ENCODE measurements at places on chromosomes 13 and 19. TPM values are rescaled to one million over a fixed set of nuclear protein-coding genes. Genes with fewer than 3 reads are reported as not detected.

GRCh38 chr13:30253830-30254229, 53.5 kb downstream of the KATNAL1 start:
- DNase-seq, result no peak
- no peaks in the 10 kb centered on the region for H3K27me3 ChIP-seq
- H3K27ac ChIP-seq, result no peak overlapping the region
- H3K4me1 ChIP-seq, result no peaks in the 10 kb centered on the region

DNA sequence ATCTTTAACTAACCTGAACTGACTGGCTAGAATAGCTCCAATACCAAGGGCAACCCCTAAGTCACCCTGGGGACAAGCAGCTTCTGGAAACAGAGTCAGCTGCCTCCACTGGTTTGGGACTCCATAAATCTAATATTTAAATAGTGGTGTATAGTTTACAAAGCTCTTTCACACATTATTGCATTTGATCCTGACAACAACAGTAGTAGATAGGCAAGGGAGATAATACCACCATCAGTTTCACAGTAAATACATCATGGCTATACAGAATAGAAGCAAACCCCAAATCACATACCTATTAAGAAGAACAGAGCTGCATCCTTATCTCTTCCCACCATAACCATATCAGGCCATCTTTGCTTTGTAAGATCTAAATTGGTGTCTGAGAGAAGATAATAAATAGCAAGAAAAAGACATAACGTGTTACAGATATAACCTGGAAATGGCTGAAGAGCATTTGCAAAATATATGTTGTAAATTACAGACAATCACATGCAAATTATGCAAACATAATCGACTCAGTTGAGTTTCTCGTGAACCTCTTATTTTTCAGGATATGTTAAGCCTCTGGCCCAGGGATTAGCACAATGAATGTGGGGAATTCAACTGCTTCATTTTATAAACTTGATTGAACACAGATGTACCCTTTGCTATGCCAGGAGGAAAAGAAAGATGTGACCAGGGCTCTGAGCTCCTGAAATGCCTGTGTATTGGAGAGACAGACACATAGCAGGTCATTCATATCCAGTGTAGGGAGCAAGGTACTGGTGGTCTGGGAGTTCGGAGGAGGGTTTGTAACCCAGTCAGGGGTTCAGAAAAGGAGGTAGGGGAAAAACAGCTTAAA, 142.5 kb downstream of the SLC7A1 start:
- H3K36me3 ChIP-seq, result no peaks in the 10 kb centered on the region
- H3K4me3 ChIP-seq, result no peak overlapping the region
- H3K27ac ChIP-seq, result no peak overlapping the region
- H3K27me3 ChIP-seq, result no peaks in the 10 kb centered on the region

- H3K27me3 ChIP-seq, result no peaks in the 10 kb centered on the region
- no peak for DNase-seq
- H3K27ac ChIP-seq, result no peak overlapping the region
- H3K4me1 ChIP-seq, result no peaks in the 10 kb centered on the region
- no peaks in the 10 kb centered on the region for H3K36me3 ChIP-seq
- no peak overlapping the region for H3K4me3 ChIP-seq
These were observed 86.6 kb upstream of the SOX1 start for GRCh38 chr13:111980146-111980929.

DNA sequence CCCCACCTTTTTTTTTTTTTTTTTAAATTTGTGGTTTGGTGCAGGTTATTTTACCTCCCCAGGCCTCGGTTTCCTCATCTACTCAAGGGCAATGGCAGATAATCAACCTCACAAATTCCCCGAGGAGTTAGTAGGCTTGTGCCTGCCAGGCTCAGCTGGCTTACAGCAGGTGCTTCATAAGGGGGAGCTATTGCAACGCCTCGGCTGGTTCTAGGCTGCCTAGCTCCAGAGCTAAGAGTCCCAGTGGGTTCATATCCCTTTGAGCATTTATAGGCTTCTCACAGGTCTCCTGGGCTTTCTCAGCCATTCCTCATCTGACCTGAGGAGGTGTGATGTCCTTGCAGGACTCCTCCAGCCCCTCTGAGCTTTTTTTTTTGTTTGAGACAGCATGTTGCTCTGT, 10.6 kb downstream of the BCKDHA start:
- H3K36me3 ChIP-seq, result peaks cover 5% of the 10 kb centered on the region
- H3K4me1 ChIP-seq, result peaks cover 5% of the 10 kb centered on the region
- DNase-seq, result no peak
- no peaks in the 10 kb centered on the region for H3K27me3 ChIP-seq
- H3K4me3 ChIP-seq, result no peak overlapping the region

DNA sequence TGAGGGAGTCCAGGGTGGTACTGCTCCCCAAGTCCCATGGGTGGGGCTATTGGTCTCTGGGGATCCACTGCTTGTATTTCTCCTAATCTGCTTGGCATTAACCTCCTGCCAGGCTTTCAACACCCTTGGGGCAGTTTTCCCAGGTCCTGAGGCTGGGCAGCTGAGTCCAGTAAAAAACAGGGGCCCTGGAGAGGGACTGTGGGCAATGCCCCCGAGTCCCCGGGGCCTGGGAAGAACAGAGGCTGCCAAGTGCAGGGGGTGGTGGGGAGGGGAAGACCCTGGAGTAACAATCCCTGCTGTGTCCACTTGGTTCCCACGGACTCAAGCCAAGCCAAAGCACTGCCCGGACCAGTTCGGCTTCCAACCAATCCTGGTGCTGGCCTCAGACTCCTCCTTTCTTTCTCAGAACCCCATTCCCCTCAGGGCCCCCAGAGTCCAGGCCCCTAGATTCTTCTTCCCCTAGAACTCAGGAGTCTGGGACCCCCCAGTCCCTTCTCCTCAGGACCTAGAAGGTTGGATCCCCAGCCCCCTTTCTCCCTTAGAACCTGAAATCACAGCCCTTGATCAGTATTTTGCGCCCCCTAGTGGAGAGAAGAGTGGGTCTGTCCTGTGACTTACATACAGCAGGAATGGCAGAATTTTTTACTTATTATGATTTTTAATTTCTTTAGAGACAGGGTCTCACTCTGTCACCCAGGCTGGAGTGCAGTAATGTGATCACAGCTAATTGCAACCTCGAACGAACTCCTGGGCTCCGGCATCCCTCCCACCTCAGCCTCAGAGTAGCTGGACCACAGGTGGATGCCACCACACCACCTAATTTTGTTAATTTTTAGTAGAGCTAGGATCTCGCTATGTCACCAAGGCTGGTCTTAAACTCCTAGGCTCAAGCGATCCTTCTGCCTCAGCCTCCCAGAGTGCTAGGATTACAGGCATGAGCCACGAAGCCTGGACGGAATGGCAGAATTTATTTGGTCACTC, 3.7 kb upstream of the CLPTM1 start:
- DNase-seq, result peak; percentile 76
- H3K4me3 ChIP-seq, result no peak overlapping the region
- no peak overlapping the region for H3K27ac ChIP-seq
- no peaks in the 10 kb centered on the region for H3K27me3 ChIP-seq
- H3K36me3 ChIP-seq, result no peaks in the 10 kb centered on the region
- peaks cover 19% of the 10 kb centered on the region for H3K4me1 ChIP-seq

- no peaks in the 10 kb centered on the region for H3K36me3 ChIP-seq
- H3K4me3 ChIP-seq, result no peak overlapping the region
- H3K4me1 ChIP-seq, result no peaks in the 10 kb centered on the region
- no peak for DNase-seq
- no peak overlapping the region for H3K27ac ChIP-seq
These were observed 1299.2 kb upstream of the ATXN8OS start for GRCh38 chr13:68808456-68808855.

DNA sequence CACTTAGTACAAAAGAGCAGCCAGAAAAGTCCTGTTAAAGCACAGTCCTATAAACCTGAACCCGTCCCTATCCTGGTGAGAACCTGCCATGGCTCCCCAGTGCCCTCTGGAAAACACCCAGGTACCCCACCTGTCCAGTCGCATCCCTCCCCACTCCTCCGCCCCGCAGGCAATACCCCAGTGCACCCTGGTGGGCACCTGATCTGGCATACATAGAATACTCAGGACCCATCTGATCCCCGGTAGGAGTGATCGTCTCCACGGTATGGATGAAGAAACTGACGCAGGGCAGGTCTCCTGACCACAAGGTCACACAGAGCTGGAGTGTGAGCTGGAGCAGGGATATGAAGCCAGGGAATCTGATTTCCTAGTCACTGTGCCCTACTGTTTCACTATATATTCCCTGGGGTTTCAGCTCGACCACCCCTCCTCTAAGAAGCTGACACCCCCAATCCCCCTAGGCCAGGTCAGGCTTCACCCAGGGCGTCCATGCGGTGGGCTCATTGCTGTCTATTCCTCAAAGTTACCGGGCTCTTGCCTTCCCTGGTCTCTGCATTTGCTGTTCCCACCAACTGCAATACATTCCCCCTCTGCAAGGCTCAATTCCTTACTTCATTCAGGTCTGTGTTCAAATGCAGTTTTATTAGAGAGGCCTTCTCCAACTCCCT, 12.6 kb downstream of the FBXO46 start:
- H3K4me3 ChIP-seq, result peak overlapping the region; percentile 76
- H3K36me3 ChIP-seq, result no peaks in the 10 kb centered on the region
- H3K4me1 ChIP-seq, result peaks cover 24% of the 10 kb centered on the region
- DNase-seq, result no peak

- peaks cover 14% of the 10 kb centered on the region for H3K4me1 ChIP-seq
- no peaks in the 10 kb centered on the region for H3K27me3 ChIP-seq
- DNase-seq, result no peak
- H3K36me3 ChIP-seq, result no peaks in the 10 kb centered on the region
- H3K27ac ChIP-seq, result no peak overlapping the region
These were observed 38.7 kb downstream of the ATP11A start for GRCh38 chr13:112728375-112729126.

DNA sequence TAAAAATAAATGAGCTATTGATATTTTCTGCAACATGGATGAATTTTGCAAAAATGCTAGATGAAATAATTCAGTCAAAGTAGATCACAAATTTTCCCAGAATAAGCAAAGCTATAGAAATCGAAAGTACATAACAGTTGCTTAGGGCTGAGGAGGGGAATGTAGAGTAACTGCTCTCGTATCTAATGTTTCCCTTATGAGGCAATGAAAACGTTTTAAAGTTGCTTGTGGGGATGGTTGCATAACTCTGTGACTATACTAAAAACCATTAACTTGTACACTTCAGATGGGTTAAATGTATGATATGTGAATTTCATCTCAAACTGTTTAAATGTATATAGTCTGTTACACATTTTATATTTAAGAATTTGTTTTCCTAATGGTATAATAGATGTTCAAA, 231.7 kb downstream of the GGACT start:
- H3K4me3 ChIP-seq, result no peak overlapping the region
- no peaks in the 10 kb centered on the region for H3K36me3 ChIP-seq
- no peak overlapping the region for H3K27ac ChIP-seq
- no peaks in the 10 kb centered on the region for H3K27me3 ChIP-seq

- H3K36me3 ChIP-seq, result no peaks in the 10 kb centered on the region
- H3K4me3 ChIP-seq, result no peak overlapping the region
- H3K27ac ChIP-seq, result no peak overlapping the region
These were observed 215.1 kb downstream of the RBM26 start for GRCh38 chr13:79190932-79191331.

GRCh38 chr19:29477831-29478577, 47.8 kb upstream of the VSTM2B start:
- H3K4me3 ChIP-seq, result no peak overlapping the region
- no peaks in the 10 kb centered on the region for H3K27me3 ChIP-seq
- no peaks in the 10 kb centered on the region for H3K36me3 ChIP-seq
- DNase-seq, result no peak
- H3K4me1 ChIP-seq, result no peaks in the 10 kb centered on the region

GRCh38 chr13:105441051-105441750, 1094.3 kb downstream of the EFNB2 start:
- H3K4me1 ChIP-seq, result no peaks in the 10 kb centered on the region
- H3K4me3 ChIP-seq, result no peak overlapping the region
- H3K27ac ChIP-seq, result no peak overlapping the region
- DNase-seq, result no peak
- H3K36me3 ChIP-seq, result no peaks in the 10 kb centered on the region

DNA sequence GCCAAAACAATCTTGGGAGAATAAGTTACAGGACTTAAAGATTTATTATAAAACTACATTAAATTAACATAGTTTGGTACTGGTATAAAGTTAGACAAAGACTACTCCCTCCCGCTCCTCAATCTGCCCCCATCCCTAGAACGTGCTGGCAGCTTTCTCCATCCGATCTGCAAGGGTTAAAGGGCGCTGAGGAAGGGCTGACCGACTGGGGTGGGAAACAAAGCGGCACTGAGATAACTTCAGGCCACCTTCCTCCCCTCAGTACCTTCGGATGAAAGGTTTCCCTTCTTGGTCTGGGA, 790 bp upstream of the SUGT1 start:
- H3K4me1 ChIP-seq, result peaks cover 43% of the 10 kb centered on the region
- H3K4me3 ChIP-seq, result peak overlapping the region; percentile 82
- DNase-seq, result no peak
- H3K27ac ChIP-seq, result peak overlapping the region; percentile 98
- H3K36me3 ChIP-seq, result no peaks in the 10 kb centered on the region

GRCh38 chr13:59641261-59641660, 522.5 kb downstream of the DIAPH3 start:
- H3K4me1 ChIP-seq, result no peaks in the 10 kb centered on the region
- no peak for DNase-seq
- H3K36me3 ChIP-seq, result no peaks in the 10 kb centered on the region
- no peak overlapping the region for H3K4me3 ChIP-seq

GRCh38 chr13:23851106-23851505, 38.1 kb downstream of the MIPEP start:
- H3K4me3 ChIP-seq, result no peak overlapping the region
- no peaks in the 10 kb centered on the region for H3K36me3 ChIP-seq
- no peak overlapping the region for H3K27ac ChIP-seq
- no peaks in the 10 kb centered on the region for H3K27me3 ChIP-seq

- no peak overlapping the region for H3K4me3 ChIP-seq
- no peak for DNase-seq
- no peaks in the 10 kb centered on the region for H3K36me3 ChIP-seq
- no peaks in the 10 kb centered on the region for H3K4me1 ChIP-seq
- no peaks in the 10 kb centered on the region for H3K27me3 ChIP-seq
These were observed 7.0 kb downstream of the CAB39L start for GRCh38 chr13:49436890-49437289.

GRCh38 chr19:34188408-34188807, 16.1 kb downstream of the LSM14A start:
- H3K27ac ChIP-seq, result no peak overlapping the region
- H3K36me3 ChIP-seq, result no peaks in the 10 kb centered on the region
- no peak overlapping the region for H3K4me3 ChIP-seq
- DNase-seq, result no peak

Gene CCDC8
- not detected for total RNA-seq

Gene TRPM4
- not detected for total RNA-seq

Gene CALR3
- total RNA-seq, result not detected

Gene IL11
- 0.37 TPM for total RNA-seq

Gene KIR3DL2
- total RNA-seq, result 0.27 TPM

Gene CEBPA
- total RNA-seq, result 1.3 TPM

Gene VSTM2B
- not detected for total RNA-seq

Gene ZNF600
- total RNA-seq, result 20.8 TPM

Gene LILRB4
- total RNA-seq, result 0.44 TPM

Data from CD8-positive, alpha-beta memory T cell (primary cell).